Neural progenitor cell (in vitro differentiated cells): ENCODE measurements at places on chromosomes 5 and 9.

DNA sequence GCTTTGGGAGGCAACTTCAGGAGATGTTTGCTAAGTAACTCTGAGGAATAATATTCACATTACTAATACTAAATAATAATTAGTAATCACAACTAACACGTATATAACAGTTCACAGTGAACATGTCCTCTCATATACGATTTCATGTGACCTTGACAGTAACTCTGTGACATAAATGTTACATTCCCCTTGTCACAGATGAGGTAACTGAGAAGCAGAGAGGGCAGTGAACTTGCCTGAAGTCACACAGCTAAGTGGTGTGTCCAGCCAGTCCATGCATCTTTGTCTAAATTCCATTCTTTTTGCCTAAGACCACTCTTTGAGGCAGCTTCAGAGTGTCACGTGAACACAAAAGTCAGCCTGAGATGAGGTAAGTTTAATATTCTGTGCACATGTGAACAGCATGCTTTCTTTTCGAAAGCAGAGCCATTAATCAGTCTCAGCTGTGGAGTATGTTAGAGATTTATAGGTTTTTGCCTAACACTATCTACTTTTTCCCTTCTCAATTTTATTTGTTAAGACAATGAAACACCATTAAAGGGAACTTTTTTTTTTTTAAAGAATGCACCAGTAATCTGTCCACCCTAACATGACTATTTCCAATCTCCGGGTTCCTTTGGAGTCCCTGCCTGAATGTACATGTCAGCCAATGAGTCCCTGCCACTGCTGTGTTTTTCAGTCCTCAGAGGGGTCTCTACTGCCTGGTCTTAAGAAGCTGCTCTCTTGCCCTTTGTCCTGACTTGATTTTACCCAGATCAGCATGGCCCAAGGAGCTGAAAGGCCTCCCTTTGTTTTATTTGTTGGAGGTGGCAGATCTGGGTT lies 43.5 kb downstream of the SH3PXD2B start:
- DNase-seq: no peak

- DNase-seq: no peak
These were observed 4.0 kb upstream of the TERT start for GRCh38 chr5:1298723-1299510.

DNA sequence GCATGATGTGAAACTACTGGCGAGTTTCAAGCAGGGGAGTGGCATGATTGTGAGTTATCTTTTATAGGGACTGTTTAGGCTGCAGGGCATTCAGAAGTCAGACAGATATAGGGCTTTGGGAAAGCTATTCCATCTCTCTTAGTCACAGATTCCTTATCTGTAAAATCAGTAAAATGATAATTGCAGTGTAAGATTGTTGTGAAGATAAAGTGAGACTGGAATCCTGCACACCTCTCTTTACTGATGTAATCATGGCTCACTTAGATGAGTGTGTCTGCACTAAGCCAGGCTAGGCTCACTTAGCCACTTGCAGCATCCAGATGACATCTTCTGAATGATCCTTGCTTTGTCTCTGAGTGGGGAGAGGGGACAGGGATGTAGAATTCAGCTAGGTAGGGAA lies 81.8 kb upstream of the MAMDC2 start:
- DNase-seq: no peak

GRCh38 chr5:145237843-145238242 lies 597.3 kb downstream of the PRELID2 start:
- peak; percentile 93 for DNase-seq

DNA sequence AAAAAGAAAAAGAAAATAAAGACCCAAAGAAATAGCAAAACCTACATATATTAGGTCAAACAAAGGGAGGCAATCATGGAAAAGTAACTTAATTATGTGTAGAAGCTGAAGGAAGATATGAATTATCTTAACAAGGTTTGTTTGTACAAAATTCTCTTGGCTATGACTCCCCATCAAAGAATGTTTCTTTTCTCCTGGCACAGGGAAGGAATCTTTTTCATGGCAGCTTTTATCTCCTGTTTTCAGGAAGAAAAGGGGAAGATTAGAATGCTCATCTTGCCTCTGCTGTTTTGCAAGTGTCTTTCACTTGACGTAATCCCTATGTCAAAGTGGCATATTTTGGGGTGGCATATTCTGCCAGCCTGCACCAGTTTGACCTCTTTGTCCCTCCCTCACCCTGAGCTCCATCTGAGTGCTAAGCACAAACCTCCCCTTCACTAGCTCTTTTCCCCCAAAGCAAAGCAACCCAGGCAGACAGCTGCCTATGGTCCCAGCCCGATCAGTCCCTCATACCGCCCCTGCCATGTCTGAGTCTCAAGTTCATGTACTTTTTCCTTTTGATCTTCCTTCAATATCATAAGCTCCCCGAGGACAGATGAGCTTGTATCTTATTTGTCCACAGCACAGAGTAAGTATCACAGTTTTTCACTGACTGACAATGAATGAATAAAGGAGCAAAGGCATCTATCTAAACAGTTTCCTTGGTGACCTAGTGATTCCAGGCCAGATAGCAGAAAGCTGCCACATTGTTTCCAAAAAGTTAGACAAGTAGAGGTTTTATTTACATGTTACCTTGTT lies 242.8 kb upstream of the ANKRD55 start:
- no peak for DNase-seq

- peak; percentile 10 for DNase-seq
These were observed 12.7 kb upstream of the THG1L start for GRCh38 chr5:157718519-157718918.

DNA sequence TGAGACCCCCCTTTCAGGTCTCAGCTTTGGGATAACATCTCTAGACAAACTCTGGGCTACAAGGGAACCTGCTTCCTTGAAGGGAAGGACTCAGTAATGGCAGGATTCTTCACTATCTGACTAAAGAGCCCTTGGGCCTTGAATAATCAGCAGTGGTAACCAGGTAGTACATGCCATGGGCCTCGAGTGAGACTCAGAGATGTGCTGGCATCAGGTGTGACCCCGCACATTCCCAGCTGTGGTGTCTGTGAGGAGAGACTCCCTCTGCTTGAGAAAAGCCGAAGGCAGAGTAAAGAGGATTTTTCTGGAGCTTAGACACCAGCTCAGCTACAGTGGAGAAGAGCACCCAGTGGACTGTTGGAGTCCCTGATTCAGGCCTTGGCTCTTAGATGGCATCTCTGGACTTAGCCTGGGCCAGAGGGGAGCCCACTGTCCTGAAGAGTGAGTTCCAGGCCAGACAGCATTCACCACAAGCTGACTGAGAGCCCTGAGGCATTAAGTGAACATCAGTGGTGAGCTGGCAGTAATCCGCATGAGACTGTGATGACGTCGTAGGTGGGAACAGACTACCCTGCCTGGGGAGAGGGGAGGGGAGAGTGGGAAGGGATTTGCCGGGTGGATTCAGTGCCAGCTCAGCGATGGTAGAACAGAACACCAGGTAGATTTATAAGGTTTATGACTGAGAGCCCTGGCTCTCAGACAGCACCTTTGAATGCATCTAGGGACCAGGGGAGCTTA lies 5.3 kb upstream of the ZNF782 start:
- DNase-seq: peak; percentile 74

GRCh38 chr9:107940616-107941595 lies 451.3 kb upstream of the KLF4 start:
- DNase-seq: no peak

GRCh38 chr9:32677931-32678330 lies 42.5 kb upstream of the TAF1L start:
- DNase-seq: no peak

GRCh38 chr9:114771889-114772288 lies 34.0 kb downstream of the TNFSF15 start:
- no peak for DNase-seq

GRCh38 chr5:72849546-72849945 lies 33.1 kb downstream of the TNPO1 start:
- no peak for DNase-seq

GRCh38 chr5:103523319-103523718 lies 39.3 kb downstream of the NUDT12 start:
- DNase-seq: no peak

- DNase-seq: peak; percentile 85
These were observed 2.9 kb upstream of the NXNL2 start for GRCh38 chr9:88531920-88532698.

DNA sequence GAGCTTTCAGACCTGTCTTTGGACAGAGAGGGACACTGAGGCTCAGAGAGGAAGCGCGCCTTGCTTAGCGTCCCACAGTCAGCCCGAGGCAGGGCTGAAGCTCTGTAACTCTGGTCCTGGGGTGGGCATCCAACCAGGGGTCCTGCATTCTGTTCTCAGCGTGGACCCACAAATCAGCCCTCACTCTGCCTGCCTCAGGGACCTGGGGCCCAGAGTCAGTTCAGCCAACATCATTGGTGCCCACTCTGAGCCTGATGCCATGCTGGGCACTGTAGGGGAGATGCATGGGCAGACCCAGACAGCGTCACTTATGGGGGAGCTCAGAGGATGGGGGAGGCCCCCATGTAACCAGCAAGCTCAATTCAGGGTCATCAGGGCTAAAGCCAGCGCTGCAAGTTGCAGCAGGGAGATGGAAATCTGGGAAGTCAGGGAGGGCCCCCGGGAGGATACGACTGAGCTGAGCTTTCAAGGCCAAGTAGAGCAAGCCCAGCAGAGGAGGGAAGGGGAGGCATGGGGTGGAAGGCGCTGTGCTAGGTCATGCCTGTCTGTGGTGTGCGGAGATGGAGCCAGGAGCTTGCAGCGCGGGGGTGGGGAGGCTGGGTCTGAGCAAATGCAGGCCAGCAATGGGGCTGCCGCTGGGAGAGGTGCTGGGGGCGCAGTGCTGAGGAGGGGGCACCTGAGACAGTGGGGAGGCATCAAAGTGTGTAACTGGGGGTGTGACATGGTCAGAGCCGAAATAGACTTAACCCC lies 21.1 kb downstream of the CORO2A start:
- DNase-seq: no peak

- DNase-seq: no peak
These were observed 14.7 kb upstream of the OSMR start for GRCh38 chr5:38831117-38831516.

DNA sequence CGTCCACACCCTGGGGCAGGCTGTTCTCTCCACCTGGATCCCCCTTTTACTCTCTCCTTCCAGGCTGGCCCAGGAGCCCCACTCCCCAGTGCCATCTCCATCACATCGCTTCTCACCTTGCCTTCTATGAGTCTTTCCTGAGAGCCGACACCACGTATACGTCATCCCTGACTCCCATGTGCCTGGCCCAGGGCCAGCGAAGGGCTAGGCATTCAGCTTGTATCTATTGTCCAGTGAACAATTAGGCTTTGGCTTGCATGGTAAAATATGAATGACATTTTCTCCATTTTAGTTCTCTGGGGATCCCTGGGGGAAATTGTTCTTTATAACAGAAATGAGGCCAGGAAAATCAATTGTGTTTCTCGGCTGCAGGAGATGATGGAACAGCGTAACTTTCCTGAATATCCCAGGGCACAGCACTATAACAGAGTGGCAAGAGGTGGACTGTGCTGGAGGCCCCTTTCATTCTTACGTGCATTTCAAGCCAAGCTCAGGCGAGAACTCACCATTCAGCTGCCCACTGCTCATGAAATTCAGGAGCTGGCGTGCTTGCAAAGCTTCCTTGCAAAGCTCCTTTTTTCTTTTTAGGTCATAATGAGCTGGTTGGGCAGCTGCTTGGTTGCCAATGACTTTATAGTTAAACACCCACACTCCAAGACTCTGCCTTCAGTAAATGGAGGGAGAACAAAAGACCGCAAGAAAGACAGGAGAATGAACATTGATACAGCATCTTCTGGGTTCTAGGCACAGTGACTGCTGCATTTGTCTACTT lies 37.7 kb downstream of the NSG2 start:
- no peak for DNase-seq

DNA sequence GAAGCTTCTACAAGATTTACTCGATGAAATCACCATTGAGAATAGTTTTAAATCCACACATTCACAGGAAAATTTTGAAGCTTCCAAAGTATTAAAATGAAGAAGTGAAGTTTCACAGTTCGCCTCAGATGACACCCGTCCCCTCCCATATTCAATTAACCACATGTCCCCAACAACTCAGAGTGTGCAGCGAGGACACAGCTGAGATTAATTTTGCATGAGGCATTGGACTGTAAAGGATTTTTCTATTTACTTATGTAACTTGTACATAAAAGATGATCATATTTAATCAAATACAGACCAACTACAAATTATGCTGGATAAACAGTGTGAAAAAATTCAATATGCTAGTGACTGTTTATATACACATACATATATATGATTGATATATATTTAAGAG lies 84.7 kb upstream of the OLFM1 start:
- no peak for DNase-seq

- DNase-seq: peak; percentile 59
These were observed 482 bp downstream of the TESK1 start for GRCh38 chr9:35605351-35606137.

DNA sequence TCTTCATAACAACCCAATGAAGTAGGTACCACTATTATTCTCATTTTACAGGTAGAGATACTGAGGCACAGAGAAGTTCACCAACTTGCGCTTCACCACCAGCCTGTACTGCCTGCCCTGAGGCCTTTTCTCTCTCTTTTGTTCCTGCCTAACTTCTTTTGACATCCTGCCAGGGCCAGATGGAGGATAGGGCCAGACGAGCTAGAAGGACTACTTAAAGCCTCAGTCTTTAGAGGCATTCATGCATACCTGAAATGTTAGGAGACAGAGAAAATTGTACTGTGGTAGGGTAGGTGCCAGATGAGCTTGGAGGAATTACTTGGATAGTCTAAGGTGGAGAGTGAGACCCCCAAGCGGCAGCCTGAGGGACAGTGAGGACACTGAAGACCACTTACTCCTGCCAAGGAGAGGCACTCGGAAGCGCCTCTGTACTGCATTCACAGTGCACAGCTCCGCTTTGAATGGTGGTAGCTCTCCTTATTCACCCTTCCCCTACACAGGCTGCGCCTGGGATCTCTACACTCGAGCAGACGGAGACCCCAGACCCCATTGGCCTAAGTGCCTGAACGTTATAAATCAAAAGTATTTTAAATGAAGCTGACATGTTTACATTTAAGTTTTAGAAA lies 6.2 kb upstream of the ORM1 start:
- peak; percentile 68 for DNase-seq

DNA sequence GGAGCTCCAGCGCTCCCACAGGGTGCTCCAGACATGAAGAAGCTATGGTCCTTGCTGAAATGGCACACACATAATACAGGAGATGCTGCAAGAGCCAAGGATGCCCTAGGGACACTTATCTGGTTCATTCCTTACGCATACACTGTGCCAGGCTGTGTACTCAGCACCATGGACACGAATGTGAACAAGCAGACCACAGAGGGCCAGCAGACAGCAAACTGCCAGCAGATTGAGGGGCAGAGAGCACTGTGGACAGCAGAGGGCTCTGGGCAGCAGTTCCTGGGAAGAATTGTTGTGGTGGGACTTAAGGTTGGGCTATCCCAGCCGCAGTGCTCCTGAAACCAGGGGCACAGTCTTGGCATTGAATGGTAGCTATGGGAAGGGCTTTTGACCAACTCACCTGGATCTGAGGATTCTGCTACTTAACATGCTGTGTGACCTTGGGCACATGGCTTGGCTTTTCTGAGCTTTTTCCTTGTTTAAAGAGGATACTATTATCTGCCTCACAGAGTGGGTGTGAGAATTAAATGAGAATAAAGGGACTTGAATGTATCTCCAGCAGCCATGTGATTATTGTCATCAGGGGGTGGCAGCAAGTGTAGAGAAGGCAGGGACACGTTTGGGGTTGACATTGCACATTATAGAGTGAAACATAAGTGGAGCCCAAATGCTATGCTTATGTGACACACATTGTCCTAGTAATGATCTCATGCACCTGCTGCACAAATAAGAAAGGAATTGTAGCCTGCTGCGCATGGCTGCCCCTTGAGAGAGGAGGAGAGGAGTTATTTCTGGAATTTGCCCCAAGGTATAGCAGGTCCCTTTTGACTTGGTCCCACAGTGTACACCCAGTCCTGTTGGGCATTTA lies 30.1 kb downstream of the PPARGC1B start:
- DNase-seq: no peak

- peak; percentile 39 for DNase-seq
These were observed 166.4 kb upstream of the SMIM23 start for GRCh38 chr5:171619196-171619595.
